ENCODE measurements at places on chromosomes 4 and X.

GRCh38 chr4:3410401-3411135 lies 31.2 kb upstream of the HGFAC start:
- no peak for DNase-seq

DNA sequence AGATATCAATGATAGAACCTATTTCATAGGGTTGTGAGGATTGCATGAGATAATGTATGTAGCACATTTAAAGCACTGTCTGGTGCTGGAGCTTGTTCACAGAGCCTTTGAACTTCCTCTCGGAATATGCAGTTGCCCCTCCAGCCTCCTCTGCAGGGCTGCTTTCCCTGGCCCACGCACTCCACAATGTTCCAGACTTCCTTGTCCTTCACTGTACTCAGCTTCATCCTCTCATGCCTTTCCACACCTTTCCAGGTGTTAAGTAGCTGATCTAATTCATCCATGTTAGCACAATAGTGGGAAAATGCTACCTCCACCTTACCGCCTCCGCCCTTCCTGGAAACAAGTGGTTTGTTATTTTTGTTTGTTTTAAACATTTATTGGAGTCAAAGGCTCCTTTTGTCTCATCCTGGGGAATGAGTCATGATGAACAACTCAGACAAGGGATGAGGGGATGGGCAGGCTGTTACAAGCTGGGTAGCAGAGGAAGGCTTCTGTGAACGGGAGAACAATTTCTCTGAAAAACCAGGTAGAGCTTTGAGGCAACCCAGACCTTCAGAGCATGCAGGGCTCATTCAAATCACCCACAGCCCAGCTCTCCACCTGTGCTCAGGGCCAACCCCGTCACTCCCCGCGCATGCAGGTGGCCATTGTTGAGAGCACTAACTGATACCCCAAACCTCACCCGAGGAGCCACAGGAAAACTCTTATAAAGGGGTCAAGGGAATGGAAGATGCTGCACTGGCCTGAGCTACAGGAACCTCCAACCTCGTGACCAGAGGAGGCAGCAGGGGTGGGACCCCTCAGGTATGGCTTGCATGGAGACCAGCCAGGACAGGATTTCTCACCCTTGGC lies 84.9 kb upstream of the TBL1X start:
- DNase-seq, result no peak

DNA sequence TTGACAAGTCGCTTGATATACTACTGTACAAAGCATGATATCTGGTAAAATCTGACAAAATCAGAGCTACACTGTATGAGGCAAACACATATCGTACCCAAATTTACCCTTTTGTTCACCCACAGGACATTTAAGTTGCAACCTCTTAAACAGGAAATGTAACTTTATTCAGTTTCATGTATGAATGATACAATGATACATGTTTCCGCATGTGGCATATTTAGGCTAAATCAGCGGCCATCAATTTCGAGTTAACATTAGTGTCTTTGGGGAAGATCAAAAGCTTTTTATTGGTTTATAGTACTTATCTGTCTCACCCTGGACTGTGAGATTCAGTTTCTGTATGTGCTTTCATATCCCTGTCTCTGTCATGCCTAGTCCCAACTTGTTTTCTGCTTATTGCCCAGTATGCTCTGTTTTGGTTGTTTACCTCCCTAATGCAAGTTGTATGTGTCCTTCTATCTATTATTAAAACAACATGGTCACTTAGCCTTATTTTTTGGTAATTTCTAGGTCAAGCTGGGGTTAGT lies 97.3 kb upstream of the HPRT1 start:
- no peak for DNase-seq

GRCh38 chr4:127047930-127048329 lies 584.8 kb upstream of the INTU start:
- DNase-seq, result no peak

DNA sequence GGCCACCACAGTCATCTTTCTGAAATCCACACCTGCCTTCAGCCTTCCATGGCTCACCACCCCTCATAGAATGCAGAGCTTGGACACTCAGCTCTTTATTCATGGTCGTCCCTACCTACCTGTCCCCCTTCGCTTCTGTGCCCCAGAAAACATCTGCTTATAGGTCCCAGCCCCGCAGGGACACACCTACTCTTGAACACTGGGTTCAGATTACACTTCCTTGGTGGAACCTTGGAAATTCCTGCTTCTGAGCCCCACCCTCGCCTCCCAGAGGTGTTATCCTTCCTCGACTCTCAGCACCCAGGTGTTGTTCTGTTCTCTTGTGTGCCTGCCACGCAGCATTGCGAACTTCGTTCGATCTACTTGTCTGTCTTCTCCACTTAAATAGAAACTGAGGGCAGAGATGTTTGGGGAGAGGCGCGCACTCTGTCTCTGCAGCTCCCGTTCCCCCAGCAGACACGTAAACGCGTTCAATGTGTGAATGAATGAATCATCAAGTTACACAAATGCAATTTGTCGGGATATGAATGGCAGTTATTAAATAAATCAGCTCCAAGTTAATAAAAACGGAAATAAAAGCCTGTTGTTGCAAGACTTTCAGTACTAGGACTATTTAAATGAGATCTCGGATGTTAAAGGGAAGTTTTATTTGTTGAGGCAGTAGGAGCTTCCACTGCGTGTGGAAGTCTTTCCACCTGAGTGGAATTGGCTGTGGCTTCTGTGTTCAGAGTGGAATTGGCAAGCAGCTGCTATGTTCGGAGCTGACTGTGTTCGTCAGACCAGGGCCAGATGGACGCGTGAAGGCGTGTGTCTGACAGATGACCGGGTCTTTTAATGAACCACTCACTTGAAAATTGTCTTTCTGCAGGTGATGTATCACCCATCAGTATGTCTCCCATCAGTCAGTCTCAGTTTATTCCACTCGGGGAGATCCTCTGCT lies 95.6 kb downstream of the STOX2 start:
- peak; percentile 49 for DNase-seq

DNA sequence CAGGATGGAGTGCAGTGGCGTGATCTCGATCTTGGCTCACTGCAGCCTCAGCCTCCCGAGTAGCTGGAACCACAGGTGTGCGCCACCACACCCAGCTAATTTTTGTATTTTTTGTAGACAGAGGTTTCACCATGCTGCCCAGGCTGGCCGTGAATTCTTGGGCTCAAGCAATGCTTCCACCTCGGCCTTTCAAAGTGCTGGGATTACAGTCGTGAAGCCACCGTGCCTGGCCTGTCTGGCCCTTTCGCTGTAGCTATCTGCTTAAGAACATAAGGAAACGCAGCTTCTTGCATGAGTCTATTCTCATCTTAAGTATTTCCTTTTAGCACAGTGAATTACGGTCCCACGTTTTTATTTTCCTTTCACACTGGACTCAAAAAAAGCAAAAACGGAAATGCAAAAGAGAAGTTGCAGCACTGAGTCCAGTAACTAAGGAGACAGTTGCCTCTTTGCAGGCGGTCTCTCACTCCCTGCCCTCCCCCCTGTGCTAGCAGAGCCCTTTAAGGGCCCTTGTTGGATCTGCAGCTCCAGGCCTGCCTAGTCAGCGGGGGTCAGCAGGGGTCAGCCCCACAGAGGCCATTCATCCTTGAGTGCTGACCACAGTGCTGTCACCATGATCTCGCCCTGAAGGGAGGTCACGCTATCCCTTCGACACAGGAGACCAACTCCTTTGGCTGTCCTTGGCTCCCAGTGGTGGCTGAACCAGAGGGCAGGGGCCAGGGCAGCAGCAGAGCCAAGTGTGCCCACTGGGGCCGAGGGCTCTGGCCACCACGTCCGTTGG lies 21.8 kb upstream of the TBC1D14 start:
- DNase-seq, result no peak

- no peak for DNase-seq
These were observed 36.3 kb upstream of the SPINK2 start for GRCh38 chr4:56857601-56858309.

DNA sequence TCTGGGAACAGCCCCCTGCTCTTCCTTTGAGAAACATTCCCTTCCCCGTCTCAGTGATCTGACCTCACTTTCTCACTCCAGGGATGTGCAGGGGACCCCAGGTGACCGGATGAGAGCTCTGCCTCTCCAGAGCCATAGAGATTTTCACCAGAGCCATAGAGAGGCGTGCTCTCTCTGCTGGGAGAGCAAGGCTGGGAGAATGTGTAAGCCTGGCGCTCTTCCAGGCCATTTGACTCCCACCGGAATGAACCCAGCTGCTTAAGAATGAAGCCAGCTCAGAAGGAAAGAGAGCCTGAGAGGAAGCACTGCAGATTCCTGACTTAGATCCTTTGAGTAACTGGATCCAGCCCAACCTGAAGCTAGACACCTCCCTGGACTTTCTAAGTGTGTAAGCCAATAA lies 106.4 kb downstream of the DHX15 start:
- DNase-seq, result peak; percentile 65

- DNase-seq, result peak; percentile 49
These were observed 14.6 kb downstream of the SMIM20 start for GRCh38 chr4:25928379-25929297.

- peak; percentile 7 for DNase-seq
These were observed 2.1 kb downstream of the NUP62CL start for GRCh38 chrX:107204068-107204605.

DNA sequence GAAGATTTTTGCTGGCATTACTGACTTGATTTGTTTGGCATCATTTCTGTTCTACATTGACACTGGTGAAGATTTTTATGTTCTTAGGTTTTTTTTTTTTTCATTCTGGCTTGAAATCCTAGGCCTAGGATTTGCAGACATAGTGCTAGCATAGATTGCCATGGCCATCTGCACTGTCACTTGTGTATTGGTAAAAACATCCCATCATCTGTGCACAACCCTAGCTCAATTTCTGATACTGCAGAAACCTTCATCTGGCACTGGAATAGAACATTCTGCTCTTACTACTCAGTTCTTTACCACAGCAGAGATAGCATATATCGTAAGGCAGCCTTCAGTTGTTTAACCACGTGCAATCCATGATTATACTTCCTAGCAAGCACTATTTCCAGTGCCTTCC lies 111.5 kb upstream of the IL15 start:
- no peak for DNase-seq
